ENCODE measurements at places on chromosomes 7 and 10.

DNA sequence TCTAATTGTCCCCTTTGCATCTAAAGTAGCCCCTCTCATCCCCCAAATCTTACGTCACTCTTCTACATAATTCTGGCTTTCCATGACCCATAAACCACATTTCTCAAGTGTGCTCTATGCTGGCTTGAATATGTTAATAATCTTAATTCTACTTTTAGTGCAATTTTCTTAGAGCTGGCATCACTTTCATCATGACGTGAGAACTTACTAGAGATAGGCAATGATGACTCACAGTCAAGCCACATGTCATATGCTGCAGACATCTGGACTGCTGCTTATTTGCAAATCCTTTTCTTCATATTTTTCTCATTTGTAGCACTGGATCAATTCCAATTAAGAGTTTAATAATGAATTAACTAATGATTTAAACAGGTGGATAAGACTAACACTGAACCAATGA is 260.7 kb upstream of the PRKCQ start:
- DNase-seq = no peak

- DNase-seq = no peak
Observed at GRCh38 chr10:85407088-85407487, 959.5 kb downstream of the GRID1 start.

- DNase-seq = no peak
Observed at GRCh38 chr7:77402818-77403217, 13.3 kb downstream of the GSAP start.

GRCh38 chr10:126135941-126136595 is 239.7 kb downstream of the FANK1 start:
- no peak for DNase-seq

DNA sequence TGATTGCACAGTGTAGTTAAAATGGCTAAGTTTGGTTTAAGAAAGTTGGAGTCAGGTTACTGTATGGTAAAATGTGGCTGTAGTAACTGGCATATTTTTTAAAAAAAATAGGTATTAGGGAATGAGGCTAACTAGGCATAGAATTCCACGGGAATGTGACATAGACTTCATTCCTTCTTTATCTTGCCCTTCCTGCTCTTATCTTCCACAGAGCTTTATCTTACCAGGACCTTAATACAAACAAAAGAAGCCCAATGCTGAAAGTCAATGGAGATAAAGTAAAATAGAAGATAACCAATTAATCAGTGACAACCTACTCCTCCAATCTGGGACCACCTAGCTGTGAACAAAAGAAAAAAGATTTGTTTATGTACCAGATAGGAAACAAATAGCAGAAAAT is 58.1 kb downstream of the TET1 start:
- no peak for DNase-seq

DNA sequence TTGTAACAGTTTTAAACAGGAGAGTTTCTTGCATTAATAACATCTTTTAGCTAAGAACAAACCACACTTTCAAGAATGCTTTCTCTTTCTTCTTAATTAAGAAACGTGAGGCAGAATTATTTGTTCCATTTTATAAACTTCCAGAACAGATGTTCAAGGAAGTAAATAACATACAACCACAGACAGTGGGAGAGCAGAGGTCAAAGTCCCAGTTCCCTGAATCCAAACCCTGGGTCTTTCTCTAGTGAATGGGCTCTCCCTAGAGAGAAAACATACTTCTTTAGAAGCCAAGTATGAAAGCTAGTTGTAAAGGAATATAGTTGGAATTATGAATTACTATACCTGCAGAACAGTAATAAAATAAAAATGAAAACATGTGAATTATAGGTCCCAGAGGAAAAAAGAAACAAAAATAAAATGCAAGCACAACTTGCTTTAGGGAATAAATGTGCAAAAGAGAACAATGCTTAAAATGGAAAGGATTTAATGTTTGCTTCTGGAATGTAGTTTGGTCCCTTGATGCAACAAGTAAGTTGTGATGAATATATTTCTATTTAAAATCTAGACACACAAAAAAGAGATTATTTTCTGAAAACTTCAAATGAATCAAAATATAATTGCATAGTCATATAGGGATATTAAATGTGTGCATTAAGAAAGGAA is 6.0 kb downstream of the OR6B1 start:
- DNase-seq = no peak

DNA sequence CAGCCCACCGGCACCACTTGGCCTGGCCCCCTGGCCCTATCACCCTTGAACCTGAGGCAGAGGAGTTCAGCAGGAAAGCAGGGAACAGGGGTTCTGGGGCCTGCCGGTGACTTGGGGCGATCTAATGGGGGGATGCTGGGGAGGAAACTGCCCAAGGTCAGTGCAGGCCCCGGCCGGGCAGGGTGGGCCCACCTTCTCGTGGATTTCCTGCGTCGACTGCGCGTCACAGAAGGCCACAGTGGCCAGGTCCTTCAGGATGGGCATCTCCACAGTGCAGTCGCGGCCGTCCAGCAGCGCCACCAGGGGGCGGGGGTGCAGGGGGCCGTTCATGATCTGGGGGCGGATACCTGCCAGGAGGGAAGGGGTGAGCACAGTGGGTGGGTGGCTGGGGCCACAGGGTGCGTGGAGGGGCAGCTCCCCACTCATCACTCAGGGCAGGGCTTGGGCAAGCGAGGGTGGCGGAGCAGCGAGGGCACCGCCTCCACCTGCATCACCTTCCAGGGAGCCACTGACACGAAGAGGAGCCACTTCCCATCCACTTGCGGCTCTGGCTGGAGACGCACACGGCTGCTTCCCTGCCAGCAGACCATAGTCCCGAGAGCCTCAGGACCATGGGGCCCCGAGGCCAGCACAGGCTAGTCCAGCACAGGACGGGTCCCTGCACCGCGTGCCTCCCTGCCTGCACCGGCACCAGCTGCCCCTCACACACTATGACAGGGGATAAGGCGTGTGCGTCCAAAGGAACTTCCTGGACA is 61.4 kb downstream of the ZRANB1 start:
- DNase-seq = no peak

GRCh38 chr7:79622781-79623180 is 169.3 kb upstream of the MAGI2 start:
- DNase-seq = no peak

GRCh38 chr10:124386186-124387077 is 32.3 kb downstream of the OAT start:
- DNase-seq = no peak

GRCh38 chr7:153930696-153931095 is 121.5 kb upstream of the DPP6 start:
- no peak for DNase-seq

- no peak for DNase-seq
Observed at GRCh38 chr7:102189756-102190155, 96.9 kb upstream of the SH2B2 start.

- DNase-seq = no peak
Observed at GRCh38 chr7:132933072-132933458, 148.8 kb downstream of the CHCHD3 start.

- no peak for DNase-seq
Observed at GRCh38 chr7:7614018-7614741, 26.4 kb upstream of the UMAD1 start.

GRCh38 chr7:151558575-151558974 is 38.9 kb upstream of the RHEB start:
- DNase-seq = no peak

DNA sequence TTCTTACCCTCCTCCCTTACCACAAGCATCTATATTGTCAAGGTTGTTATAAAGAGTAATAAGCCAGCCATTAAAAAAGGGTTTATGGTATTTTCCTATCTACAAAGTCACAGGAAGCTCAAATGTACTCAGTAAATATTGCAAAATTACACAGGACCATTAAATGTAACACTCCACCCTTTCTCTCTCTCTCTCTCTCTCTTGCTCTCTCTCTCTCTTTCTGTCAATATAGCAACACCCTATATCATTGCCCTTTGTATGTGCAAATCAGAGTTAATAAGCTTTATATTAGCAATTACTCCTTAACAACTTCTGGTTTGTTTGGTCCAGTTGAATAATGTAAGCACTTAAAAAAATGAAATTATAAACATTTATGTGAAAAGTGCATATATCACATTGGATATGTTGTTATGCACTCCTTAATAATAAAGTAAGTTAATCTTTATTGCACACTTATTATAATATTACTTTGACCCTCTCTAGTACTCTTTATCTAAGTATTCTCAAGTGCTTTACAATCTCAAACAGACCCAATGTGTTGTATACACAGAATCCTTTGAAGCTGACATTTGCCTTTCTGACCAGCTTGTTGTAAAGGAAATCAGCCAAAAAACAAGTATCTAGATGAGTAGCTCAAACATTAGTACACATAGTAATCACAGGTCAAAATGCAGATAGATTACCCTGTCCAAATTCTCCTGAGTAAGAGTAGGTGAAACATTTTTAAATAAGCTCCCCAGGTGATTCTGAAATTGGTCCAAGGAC is 93.2 kb downstream of the CFTR start:
- DNase-seq = no peak

DNA sequence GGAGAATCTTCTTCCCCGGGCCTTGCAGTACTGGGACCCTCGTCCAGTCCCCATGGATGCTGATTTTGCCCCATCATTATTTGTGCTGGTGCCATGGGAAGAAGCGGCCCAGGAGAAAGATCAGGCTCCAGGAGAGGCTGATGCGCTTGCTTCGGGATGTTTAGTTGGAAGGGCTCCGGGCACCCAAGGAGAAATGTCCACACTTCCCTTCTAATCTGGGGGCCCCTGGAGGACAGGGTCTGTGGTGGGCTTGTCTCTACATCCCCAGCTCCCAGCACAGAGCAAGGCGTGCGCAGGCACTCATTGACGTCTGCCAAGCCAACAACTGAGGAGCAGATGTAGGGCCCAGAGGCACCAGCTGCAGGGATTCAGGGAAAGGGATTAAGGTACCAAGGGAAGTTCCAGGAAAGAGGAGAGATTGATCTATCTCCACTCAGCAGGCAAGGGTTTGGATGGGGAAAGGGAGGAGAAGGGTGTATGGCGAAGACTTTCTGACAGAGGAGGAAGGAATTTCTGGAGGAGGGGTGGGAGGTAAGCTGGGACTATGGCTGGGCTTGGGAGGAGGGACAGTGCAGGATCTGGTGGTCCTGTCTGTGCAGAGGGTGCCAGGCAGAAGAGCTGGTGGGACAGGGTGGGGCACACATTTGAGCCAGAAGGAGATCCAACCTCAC is 38.7 kb upstream of the LEP start:
- DNase-seq = no peak

- no peak for DNase-seq
Observed at GRCh38 chr7:158494162-158494586, 93.4 kb downstream of the PTPRN2 start.

DNA sequence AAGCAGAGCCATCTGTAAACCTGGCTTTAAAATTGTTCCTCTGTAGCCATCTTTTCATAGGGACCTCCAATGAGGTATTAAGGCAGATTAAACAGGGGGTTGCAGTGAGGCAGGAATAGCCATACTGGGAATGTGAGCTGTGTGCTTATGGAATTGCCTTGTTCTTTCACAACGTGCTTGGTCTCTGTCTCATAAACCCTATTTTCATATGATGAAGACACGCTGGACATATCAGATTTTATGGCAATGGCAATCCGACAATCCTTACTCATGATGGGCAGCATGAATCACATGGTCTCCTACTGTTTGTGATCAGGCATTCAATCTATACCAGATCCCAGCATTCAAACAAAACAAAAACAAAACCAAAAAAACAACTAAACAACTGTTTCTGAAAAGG is 418.9 kb upstream of the NRP1 start:
- DNase-seq = no peak

DNA sequence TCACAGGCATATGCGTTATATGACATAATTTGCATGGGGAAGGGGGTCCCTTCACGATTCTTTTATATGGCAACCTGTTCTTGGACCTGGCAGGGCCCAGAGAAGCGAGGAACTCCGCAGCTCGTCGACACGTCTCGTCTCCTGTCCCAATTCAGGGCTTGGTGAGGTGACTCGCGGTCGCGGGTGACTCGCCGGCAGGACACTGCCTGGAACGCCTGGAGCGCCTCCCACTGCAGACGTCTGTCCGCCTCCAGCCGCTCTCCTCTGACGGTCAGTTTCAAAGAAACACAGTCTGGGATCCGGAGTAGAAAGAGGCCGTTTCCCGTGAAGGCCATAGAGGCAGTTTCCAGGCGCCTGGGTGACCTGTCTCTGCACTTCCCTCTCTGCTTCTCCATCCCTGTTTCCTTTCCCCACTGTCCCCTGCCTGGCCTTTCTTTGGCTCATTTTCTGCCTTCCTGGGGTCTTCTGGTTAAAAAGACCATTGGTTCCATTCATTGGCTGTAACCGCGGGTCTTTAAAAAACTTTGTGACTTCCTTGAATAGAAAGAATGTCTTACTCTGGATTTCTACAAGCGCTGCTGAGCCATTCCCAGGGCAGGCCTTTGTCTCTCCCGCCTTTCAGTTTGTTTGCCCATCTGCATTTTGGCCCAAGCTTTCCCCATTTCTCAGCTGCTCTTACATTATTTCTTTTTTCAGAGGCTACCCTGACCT is 1.2 kb downstream of the UPP1 start:
- no peak for DNase-seq

- DNase-seq = peak; percentile 74
Observed at GRCh38 chr10:3803927-3804741, 19.1 kb upstream of the KLF6 start.

DNA sequence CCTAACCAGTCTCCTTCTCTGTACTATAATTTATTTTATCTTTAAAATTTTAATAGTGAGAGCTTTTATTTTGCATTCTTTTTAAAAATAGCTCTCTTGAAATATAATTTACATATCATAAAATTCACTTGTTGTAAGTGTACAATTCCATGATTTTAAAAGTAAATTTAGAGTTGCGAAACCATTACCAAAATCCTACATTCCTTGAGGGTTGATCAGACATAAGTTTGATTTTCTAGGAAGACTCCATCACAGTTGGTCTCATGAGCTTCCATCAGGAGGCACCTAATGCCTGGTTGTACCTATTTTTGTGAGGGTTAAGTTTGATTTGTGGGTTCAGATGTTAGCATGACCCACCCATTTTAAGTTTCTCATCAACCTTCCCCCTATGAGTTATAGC is 108.1 kb downstream of the BMPER start:
- no peak for DNase-seq

- no peak for DNase-seq
Observed at GRCh38 chr7:122597277-122597676, 101.6 kb downstream of the RNF133 start.

DNA sequence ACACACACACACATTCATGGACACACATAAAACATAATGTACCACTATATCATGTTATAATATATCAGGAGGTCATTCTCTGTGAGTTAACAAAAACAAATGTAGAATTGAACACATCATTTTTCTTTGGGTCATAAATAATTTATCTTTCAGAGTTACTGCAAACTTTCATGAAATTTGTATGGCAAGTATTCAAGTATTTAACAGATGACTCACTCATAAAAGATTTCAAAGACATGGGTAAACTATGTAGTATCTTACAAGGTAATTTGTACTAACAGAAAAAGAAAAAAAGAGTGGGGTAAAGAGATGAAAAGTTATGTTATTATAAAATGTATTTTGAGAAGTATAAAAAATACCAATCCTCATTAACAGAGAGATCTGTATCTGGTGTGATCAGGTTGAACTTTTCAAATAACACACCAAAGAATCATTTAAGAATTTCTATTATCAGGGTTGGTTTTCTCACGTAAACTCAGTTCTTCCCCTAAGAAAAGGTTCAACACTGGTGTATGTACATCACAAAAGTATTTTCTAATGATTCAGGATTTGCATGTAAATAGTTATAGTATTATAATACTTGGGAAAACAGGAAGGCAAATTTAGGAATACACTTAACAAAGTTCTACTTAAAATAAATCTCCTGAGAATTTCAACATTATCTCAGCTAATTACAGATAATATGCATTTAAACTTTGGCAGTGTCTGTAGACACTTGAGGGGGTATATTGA is 933.1 kb upstream of the LRRN3 start:
- no peak for DNase-seq

- no peak for DNase-seq
Observed at GRCh38 chr7:120156476-120156875, 116.5 kb upstream of the KCND2 start.

Measured in stimulated activated naive CD8-positive, alpha-beta T cell treated with anti-CD3 and anti-CD28 coated beads, Interleukin-15, Interleukin-2, amounts not matched to agents 100 U/mL and 50 U/mL, for 24 hours (primary cell).